ENCODE measurements at places on chromosomes 1 and 21.

DNA sequence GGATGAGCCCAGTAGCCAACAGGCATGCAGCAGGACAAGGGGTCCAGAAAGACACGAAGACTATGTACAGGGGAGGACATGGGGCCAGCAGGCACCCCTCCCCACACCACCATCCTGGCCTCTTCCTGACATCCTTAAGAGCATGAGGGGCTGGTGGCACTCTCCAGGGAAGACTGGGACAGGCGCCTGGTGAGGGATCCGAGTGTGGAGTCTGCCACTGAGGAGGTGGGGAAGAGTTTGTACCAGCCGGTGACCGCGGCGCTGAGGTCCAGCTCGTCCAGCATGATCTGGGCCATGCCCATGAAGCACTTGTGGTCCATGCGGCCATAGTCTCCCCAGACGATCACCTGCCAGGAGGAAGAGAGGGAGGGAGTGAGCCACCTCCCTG, 39.1 kb downstream of the RIMS3 start:
- DNase-seq = no peak

GRCh38 chr1:50747394-50747793, 212.7 kb downstream of the FAF1 start:
- DNase-seq = no peak

DNA sequence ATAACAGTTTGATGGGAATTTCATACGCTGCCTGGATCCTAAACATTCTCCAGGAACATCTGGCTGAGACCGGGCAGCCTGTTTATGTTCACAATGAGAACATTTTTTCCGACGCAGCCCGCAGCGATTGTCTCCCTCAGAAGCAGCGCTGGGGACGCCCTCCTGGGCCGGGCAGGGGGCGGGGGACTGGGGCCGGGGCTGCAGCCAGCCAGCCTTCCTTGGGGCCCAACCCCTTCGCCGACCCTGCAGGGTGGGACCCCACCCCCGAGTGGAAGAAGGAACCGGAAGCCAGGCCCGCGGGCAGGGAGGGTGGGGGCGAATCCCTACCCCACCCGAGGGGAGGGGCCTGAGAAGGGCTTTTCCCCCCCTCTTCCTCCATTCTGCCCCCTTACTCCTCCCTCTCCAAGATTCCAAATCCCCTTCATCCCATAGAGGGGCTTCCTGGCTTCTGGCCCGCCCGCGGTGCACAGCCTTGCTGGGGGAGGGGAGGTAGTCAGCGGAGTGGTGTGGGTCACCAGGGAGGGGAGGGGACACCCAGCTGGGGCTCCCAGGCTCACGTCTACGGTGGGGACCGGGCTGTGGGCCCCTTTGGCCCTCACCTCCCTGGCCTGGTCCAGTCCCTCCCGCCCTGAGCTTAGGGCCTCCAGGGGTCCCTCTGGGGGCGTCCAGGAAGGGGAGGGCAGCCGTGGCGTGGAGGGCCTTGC, 60.6 kb downstream of the WNT9A start:
- no peak for DNase-seq

DNA sequence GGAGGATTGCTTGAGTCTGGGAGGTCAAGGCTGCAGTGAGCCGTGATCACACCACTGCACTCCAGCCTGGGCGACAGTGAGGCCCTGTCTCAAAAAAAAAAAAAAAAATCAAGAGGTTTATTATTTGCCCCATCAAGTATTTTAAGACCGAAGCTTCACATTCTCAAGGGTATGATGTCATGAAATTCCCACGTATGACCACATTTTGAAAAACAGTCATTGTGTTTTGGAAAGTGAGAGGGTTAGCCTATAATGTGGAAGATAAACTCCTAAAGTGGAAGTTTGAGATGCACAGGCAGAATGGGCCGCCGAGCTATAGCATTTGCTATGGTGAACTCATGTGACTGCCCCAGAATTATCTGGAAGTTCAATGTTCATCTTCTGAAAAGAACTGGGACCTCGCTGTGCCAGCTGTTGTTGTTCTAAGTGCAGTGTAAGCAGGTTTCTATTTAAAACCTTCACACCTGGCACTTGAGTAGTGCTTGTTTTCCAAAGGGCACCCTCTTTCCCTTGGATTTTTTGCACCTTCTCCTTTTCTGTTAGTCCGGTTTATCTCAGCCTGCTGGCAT, 96.9 kb upstream of the SLC25A33 start:
- no peak for DNase-seq

DNA sequence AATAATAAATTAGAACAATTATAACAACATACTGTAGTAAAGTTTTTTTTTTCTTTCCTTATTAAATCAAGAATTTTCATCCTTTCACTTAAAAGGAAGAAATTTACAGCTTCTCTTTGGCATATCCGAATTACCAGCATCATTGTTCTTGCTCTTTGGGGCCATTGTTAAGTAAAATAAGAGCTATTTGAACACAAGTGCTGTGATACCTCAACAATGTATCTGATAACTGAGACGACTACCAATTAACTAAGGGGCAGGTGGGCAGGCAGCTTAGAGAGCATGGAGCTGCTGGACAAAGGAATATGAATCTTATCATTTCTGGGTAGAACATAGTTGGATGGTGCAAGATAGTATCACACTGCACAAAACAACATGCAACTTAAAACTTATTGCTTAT, 719.9 kb upstream of the TMPRSS15 start:
- no peak for DNase-seq

DNA sequence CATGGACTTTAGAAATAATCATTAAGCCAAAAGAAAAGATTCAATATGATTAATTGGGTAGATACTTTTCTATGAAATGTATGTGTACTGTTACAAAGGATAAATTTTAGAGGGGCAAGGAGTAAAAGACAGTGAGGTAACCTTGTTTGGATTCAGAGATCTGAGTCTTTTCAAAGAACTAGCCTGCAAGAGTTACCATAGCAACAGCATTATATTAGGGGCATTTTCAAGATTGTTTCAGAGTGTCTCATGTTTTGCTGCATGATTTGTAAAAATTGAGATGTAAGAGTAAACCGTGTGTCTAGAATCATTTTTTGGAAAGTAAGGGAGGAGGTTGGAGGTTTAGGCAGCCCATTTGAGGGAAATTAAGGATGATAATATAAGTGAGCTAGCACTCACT, 70.6 kb upstream of the KIAA1614 start:
- no peak for DNase-seq

GRCh38 chr1:206495493-206496046, 11.8 kb upstream of the RASSF5 start:
- DNase-seq = no peak

- DNase-seq = no peak
Observed at GRCh38 chr1:114099268-114099667, 54.4 kb downstream of the SYT6 start.

- no peak for DNase-seq
Observed at GRCh38 chr1:237702161-237702560, 188.6 kb downstream of the ZP4 start.

DNA sequence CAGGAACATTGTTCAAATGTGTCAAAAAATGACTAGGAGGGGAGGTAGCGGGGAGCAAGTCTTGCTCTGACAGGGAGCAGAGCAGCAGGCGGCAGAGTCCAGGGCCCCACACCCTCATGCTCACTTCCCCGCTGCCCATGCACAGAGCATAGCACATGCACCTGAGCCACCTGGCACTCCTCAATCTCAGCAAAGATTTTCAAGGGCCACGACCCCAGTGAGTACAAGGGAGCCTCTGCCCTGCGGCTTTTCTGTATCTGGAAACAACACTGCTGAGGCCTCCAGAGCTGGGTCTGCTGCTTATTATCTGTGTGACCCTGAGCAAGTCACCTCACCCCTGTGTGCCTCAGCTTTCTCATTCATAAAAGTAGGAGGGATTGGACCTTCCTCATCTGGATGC, 1.1 kb upstream of the GJB3 start:
- DNase-seq = no peak

DNA sequence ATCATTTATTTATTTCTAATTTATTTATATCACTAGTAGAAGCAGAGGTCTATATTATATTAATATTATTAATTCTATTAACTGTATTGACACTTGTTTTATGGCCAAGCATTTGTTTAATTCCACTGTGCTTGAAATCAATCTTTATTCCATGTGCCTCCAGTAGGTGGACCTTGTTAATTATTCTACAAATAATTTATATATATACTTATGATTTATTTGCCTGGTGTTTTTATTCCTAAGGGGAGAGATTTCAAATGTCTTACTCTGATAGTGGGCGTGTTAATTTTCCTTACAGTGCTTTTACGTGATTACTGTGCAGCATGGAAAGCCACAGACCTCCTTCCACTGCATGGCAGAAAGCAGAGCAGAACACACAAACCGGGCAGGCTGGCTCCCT, 17.5 kb upstream of the OR6N2 start:
- no peak for DNase-seq

GRCh38 chr1:160211046-160211790, 6.0 kb downstream of the PEA15 start:
- no peak for DNase-seq

DNA sequence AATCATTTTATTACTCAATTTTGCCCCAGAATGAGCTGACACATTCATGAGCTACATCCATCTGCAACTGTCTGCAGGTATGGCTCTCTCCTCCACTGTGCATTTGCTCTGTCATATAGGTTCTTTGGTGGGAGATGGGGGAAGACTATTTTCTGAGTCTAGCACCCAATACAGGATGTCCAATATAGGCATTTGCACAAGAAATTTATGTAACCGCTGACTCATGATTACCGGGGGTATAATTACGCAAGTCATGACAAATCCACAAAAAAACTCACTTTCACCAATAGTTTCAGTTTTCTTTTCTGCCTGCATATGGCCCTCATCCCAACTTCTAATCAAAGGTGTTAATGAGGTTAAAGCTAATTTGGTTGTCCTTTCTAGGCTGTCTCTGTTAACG, 17.5 kb upstream of the VSIG8 start:
- no peak for DNase-seq

- no peak for DNase-seq
Observed at GRCh38 chr1:12029720-12030339, 10.5 kb downstream of the MIIP start.

DNA sequence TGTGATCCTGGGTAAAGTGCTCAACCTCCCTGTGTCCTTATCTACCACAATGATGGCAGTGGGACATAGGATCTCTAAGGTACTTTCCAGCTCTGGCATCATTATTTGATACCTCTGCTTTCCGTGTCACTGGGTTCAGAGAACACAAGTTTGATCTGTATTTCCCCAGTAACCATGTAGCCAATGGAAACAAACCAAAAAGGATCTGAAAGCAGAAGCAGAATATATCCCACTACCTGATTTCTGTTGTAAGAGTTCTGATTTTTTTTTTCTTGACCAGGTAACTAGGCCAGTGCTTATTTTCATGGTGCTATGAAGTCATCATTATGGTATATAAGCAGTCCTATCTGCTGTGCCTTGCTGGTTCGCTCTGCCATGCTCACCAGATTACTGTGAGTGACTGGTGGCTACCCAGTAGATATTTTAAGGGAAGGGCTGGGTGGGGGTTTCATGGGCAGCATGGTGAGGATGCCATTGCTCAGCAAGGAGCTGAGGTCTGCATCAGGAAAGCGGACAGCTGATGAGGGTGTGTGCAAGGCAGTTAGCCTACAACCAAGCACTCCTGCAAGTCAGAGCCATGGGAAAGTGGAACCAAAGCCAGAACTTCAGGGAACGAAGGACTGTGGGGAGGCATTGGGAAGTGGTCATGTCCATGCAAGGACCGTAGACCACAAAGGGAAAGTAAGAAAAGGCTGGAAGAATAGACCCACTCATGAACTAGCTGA, 104.9 kb upstream of the EDEM3 start:
- DNase-seq = no peak

DNA sequence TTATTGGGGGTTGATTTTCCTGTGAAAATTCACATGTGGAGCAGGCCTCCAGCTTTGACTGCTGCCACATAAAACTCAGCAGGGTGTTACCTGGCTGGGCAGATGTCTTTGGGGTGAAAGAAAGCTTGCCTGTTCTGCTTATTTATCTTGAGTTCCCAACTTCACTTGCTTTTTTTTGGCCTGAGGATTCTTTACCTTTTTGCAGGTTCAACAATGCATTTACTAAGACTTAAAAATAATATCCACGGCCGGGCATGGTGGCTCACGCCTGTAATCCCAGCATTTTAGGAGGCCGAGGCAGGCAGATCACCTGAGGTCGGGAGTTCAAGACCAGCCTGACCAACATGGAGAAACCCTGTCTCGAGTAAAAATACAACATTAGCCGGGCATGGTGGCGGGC, 509.1 kb downstream of the KIF26B start:
- no peak for DNase-seq

DNA sequence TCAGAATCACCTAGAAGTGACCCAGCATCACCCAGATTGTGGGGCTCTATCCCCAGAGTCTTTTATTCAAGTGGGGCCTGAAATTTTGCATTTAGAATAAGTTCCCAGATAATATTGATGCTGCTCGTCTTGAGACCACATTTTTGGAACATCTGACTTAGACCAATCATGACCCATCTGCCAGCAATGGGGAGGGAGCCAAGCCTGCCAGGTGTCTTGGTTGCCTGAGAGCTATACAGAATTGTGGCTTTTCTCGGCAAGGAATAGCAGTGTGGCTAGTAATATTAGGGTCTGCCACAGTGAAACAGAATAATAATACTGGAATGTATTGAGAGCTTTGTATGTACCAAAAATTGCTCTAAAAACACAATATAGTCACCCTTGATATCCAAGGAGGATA, 31.1 kb upstream of the RGS8 start:
- no peak for DNase-seq

DNA sequence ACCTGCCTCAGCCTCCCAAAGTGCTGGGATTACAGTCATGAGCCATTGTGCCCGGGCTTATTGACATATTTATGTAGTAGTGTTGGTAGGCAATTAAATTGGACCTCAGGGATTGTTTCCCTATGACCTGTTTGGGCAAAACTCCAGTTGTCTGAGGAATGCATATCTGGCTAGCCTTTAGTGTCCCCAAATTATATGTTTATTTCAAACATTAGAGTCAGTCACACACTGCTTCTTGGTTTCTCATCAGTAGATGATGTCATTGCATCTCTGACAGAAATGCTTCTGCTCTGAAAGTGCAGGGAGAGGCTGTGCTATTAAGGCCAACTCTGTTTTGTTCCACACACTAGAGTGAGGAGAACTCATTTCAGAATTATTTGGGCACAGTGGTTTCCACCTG, 12.5 kb downstream of the PIP5K1A start:
- no peak for DNase-seq

- DNase-seq = no peak
Observed at GRCh38 chr1:222914861-222915632, 100.2 kb downstream of the DISP1 start.

DNA sequence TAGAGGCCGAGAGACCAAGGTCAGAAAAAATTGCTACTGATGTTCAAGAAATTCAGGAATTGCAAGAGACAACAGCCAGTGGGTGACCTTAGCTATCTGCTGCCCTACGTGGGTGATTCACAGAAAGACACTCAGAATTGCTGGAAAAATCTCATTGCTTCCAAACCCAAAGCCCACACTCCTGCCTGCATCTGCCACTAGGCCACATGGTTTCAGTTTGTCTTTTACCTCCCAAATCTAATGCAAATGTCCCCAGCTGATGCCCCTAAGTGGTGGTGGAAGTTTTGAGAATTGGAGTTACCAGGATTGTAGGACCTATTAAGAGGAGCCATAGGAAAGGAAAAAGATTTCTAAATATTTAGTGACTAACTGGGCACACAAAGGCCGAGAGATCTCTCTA, 341.5 kb upstream of the CHRM3 start:
- no peak for DNase-seq

All from NCI-H1436 (cell line).